Dermis microvascular lymphatic vessel endothelial cell (primary cell): ENCODE measurements at places on chromosomes 5 and 9. TPM values are rescaled to one million over a fixed set of nuclear protein-coding genes. Genes with fewer than 3 reads are reported as not detected.

CORO2A gene
- total RNA-seq: 0.51 TPM in 2 replicates

TGFBR1 gene
- 11.3 and 14.0 TPM in 2 replicates for total RNA-seq

CDH6 gene
- not detected in 2 replicates for total RNA-seq

TRIM14 gene
- total RNA-seq: 1.9 and 2.4 TPM in 2 replicates

SMC2 gene
- total RNA-seq: 8.7 and 14.9 TPM in 2 replicates

SIT1 gene
- not detected in 2 replicates for total RNA-seq

NIPBL gene
- 19.6 and 24.9 TPM in 2 replicates for total RNA-seq

CACFD1 gene
- total RNA-seq: 6.5 and 15.2 TPM in 2 replicates

SH3PXD2B gene
- 12.5 and 24.3 TPM in 2 replicates for total RNA-seq

EIF4EBP3 gene
- 1.3 and 2.3 TPM in 2 replicates for total RNA-seq

DIPK1B gene
- 70.8 and 93.8 TPM in 2 replicates for total RNA-seq

LCN15 gene
- 0.13 TPM in 1 of 2 replicates, not detected in the other for total RNA-seq

AIF1L gene
- total RNA-seq: 1.6 and 2.4 TPM in 2 replicates

TRAF1 gene
- total RNA-seq: 0.51 and 1.2 TPM in 2 replicates

SLC34A3 gene
- not detected in 2 replicates for total RNA-seq

RETREG1 gene
- not detected in 2 replicates for total RNA-seq

PHF24 gene
- total RNA-seq: under 0.01 TPM in 1 of 2 replicates, not detected in the other

OR1Q1 gene
- not detected in 2 replicates for total RNA-seq

GPR150 gene
- total RNA-seq: 0.13 TPM in 2 replicates

MUSK gene
- not detected in 2 replicates for total RNA-seq

CCDC192 gene
- total RNA-seq: not detected in 2 replicates

ESM1 gene
- total RNA-seq: 69.5 and 73.0 TPM in 2 replicates

SPOCK1 gene
- total RNA-seq: 1.0 and 1.3 TPM in 2 replicates

IFNA2 gene
- total RNA-seq: not detected in 2 replicates

GEMIN5 gene
- total RNA-seq: 12.2 and 15.6 TPM in 2 replicates

BARHL1 gene
- not detected in 2 replicates for total RNA-seq

IL3 gene
- total RNA-seq: not detected in 2 replicates

SLC45A2 gene
- under 0.01 TPM in 1 of 2 replicates, not detected in the other for total RNA-seq

ARHGAP26 gene
- 25.2 and 36.2 TPM in 2 replicates for total RNA-seq

DAB2IP gene
- 15.3 and 25.4 TPM in 2 replicates for total RNA-seq

CD72 gene
- total RNA-seq: 0.13 TPM in 1 of 2 replicates, not detected in the other

SLC12A2 gene
- 28.6 and 49.8 TPM in 2 replicates for total RNA-seq

GBGT1 gene
- 21.3 and 37.7 TPM in 2 replicates for total RNA-seq

SUSD3 gene
- not detected in 2 replicates for total RNA-seq

RLN2 gene
- total RNA-seq: 0.38 and 0.90 TPM in 2 replicates

NDUFS4 gene
- total RNA-seq: 71.9 and 97.9 TPM in 2 replicates

SLC9A3 gene
- 0.51 and 1.4 TPM in 2 replicates for total RNA-seq

LECT2 gene
- total RNA-seq: not detected in 2 replicates

LPAR1 gene
- 0.13 TPM in 1 of 2 replicates, not detected in the other for total RNA-seq

SIGMAR1 gene
- 34.9 and 48.4 TPM in 2 replicates for total RNA-seq

ENTPD8 gene
- 0.25 and 0.26 TPM in 2 replicates for total RNA-seq

BSPRY gene
- total RNA-seq: not detected in 2 replicates

SHISAL2B gene
- not detected in 2 replicates for total RNA-seq
